Activated CD4-positive, alpha-beta T cell treated with anti-CD3 and anti-CD28 coated beads, Interleukin-2, amount 50 U/mL, for 16 hours (primary cell): ENCODE measurements at places on chromosomes 16 and 17.

- DNase-seq, result no peak
These were observed 230.3 kb downstream of the MAP2K4 start for GRCh38 chr17:12250973-12251372.

GRCh38 chr17:73042809-73043685 is 49.4 kb downstream of the SLC39A11 start:
- DNase-seq, result no peak

DNA sequence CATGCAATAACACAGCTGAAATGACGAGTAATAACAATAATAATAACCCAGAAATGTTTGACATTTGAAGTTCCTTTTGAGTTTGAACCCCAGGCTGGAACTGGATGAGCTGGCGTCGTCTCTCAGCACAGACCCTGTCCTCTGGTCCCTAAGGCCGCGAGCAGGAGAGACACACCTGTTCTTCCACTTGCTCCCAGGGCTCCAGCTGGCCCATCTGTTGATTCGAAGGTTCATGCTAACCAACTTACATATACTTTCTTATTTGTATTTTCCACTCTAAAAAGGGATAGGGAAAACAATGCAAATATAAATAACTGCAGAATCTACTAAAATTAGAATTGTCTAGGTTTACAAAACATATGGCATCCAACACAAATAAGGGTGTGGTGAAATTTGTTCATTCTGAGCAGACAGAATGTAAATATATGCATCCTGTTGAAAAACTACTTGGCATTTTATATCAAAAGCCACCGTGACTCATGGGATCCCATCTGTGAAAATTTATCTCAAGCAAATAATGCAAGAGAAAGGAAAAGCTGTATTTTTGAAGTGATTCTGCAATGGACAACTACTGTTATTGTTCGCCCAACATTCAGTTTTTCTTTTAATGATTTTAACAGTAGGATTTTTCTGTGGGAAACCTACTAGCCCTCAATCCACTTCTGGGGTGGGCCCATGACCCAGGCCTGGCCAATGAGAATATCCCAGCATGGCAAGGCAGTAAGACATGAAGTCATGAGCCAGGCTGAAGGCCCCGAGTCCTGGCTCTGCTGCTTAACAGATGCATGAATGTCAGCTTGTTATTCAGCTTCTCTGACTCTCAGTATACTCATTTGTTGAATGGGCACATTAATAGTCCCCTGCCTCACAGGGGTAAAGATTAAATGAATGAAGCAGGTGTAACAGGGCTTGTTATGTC is 13.2 kb upstream of the RGS9 start:
- no peak for DNase-seq

DNA sequence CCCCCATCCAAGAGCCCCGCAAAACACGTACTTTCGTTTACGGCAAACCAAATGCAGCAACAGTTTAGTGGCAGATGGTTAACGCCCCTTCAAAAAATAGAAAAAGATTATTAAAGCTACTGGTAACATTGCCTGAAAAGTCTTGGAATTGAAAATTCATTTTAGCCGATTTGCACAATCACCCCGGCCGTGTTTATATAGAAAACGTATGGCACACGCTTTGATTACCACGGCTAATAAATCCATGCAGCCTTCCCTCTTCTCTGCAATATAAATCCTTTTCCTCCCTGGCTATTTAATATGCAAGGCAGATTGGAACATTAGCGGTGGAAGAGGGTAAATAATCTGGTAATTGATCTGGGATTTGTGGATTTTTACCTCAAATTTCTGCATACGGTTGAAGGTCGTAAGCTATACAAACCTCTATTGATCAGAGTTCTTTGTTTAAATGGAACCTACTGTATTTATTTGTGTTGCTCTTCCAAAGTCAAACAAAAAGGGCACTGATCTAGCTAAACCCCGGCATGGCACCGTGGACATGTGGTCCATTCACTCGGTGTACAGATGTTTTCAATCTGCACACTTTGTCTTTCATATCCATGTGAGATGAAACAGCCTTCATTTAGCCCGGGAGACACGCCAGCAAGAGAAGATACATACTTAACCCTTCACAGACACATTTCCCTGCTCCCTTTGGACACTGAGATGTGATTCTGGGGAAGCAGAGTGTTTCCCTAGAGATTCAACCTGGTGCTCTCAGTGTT is 238.1 kb upstream of the MAF start:
- DNase-seq, result no peak

GRCh38 chr17:40192961-40193360 is 15.7 kb downstream of the RAPGEFL1 start:
- DNase-seq, result no peak

- peak; percentile 60 for DNase-seq
These were observed 19.7 kb upstream of the SLC47A1 start for GRCh38 chr17:19513897-19514488.

DNA sequence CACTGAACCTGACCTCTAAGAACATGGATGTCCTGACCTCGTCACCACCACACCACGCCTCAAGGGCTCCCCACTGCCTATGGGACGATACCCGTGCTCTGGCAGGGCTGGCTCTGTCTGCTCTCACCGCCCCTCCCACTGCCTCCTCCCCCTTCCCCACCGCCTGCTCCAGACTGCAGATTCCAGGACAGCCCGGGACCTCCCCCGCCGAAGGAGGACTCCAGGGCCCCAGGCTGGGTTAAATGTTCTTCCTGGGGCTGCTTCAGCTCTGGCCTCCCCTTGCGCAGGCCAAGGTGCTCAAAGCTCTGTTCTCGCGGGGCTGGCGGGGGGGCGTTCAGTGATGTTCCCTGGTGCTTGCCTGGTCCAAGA is 3.1 kb downstream of the NPW start:
- peak; percentile 26 for DNase-seq

DNA sequence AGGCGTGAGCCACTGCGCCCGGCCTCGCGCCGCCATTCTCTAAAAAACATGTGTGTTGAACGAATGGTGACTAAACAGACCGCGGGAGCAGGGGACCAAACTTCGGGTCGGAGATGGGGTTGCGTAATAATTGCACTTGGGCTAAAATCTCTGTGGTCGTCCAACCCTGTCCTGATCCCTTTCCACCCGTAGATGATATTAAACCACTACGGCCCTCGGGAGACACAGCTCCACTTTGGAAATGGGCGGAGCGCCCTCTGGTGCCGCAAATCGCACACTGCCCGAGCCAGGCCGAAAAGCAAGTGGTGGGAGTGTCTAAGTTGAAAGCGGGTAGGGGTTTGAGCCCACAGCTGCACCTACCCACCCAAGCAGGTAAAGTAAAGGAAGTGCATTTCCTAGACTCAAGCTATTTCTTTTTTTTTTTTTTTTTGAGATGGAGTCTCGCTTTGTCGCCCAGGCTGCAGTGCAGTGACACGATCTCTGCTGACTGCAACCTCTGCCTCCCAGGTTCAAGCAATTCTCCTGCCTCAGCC is 17.0 kb downstream of the CAVIN1 start:
- peak; percentile 81 for DNase-seq

DNA sequence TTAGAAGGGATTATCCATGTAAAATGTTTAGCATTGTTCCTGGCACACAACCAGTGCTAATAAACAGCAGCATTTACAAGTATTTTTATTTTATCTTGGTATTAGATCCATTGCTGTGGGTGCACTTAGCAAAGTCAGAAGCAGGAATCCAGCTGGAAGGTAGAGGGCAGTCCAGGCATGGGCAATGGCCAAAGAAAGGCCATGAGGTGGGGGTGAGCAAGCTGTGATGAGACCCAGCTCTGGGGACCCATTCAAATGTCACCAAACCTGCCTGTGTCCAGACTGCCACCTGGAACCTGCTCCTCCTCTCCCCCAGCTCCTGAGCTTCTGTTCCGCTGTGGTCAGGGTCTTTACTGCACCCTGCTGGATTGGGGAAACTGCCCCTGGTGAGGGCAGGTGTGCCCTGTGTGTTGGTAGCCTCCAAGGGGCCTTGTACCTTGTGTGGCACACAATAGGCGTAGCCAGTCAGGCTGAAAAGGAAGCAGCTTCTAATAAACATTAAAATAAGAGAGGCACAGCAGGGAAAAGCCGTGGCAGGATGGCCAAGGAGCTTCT is 118.0 kb upstream of the CRHR1 start:
- DNase-seq, result no peak

DNA sequence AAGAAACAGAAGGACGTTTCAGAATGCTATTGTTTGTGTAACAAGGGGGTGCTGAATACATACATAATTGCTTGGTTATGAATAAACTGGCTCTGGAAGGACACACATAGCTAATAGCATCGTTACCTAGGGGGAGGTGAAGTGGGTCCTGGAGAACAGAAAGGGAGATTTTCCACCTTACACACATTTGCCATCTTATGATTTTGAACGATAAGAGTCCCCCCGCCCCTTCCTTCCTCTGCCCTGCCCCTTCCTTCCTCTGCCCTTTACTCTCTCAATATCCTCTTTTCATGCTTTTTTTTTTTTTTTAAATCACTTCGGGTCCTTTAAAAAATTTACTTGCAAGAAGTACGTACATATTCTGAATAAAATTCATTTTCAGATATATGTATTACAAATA is 902 bp upstream of the DHRS7B start:
- DNase-seq, result peak; percentile 57
